Right lobe of liver (tissue), 6 donors: ENCODE measurements at places on chromosomes 13 and 19. TPM values are rescaled to one million over a fixed set of nuclear protein-coding genes. Genes with fewer than 3 reads are reported as not detected.

DNA sequence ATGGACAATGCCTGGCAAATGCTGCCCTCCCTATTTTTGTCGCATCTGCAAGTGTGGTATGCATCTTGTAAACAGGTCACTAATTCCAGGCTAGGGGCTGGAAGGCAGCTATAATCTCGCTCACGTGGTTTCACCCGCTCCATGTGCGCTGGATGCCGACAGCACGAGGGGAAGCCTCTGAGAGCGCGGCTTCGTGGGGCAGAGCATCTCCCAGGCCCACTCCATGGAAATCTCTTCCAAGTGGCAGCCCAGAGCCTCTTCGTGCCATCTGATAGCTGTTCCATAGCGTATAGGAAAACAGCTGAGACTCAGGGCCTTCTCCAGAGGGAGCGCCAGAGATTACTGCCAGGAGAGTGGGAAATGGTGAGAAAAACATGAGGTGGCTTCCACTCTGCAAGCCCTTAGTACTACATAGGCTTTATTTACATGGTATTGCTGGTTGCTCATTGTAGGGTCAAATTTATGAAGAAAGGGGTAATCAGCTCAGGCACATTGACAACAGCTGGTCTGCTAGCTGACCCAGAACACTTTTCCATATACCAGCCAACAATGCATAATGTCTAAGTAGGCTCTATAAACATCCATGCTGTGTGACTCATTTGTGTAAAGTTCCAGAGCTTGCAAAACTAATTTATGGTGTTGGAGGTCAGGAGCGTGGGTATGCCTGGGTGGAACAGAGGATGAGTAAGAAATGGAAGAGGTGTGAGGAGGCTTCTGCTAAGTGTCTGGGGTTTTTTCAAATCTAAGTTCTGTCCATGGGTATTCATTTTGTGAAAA, 165.2 kb downstream of the SHISA2 start:
- DNase-seq: no peak
- H3K4me3 ChIP-seq: no peak overlapping the region
- no peak overlapping the region for H3K27ac ChIP-seq
- H3K4me1 ChIP-seq: no peaks in the 10 kb centered on the region
- no peaks in the 10 kb centered on the region for H3K27me3 ChIP-seq

- no peaks in the 10 kb centered on the region for H3K27me3 ChIP-seq
- no peak overlapping the region for H3K27ac ChIP-seq
- no peak overlapping the region for H3K4me3 ChIP-seq
- no peaks in the 10 kb centered on the region for H3K4me1 ChIP-seq
These were observed 138.6 kb downstream of the MIPEP start for GRCh38 chr13:23750383-23751121.

DNA sequence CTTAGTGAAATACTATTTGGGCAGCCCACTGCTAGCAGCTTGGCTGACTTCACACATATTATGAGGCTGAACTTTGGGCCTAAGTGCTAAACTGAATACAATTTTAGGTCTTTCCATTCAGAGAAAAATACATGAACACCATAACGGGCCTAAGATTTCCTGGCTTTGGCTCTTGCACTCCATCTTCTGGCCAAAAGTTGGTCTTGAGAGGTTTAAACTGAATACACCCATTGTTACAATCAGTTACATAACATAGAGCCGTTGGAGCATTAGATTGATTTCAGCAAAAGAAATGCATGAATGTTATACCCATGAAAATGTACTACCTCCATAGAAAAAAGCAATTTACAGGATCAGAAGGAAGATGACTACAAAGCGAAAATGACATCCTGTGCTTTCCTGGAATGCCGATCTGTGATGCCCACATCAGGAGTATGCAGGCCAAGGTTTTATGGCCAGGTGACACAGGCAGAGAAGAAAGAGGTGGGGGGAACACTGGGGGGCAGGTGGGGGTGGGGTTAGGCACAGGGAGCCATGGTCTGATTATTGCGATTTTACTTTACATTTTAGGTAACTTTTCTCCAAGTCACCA, 11.1 kb upstream of the SHISA2 start:
- no peak for DNase-seq
- H3K4me3 ChIP-seq: no peak overlapping the region
- H3K27me3 ChIP-seq: no peaks in the 10 kb centered on the region
- H3K27ac ChIP-seq: no peak overlapping the region

DNA sequence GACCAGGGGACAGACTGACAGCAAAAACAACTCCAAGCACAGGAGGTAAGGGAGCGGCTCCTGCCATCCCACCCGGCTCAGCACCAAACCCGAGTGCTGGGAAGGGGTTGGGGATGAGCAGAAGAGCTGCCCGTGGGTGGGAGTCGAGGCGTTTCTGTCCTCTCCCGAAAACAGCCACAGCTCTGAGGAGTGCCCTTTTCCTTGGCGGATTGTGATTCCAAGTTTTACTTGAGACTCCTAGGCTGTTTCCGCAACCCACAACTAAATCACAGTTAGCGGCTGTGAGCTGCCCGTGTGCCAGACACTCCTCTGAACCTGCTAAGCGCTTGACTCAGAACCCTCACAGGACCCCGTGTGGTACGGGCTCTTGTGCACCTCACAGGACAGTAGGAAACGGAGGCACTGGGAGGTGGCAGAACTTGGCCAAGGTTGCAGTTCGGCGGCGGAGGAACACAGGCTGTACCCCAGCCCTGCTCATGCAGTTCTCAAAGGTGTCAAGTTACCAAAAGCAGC, 21.4 kb downstream of the CFAP97D2 start:
- no peaks in the 10 kb centered on the region for H3K4me1 ChIP-seq
- H3K4me3 ChIP-seq: no peak overlapping the region
- no peaks in the 10 kb centered on the region for H3K27me3 ChIP-seq
- no peak for DNase-seq
- no peaks in the 10 kb centered on the region for H3K36me3 ChIP-seq
- H3K27ac ChIP-seq: no peak overlapping the region

GRCh38 chr19:525029-525428, 6.5 kb upstream of the CDC34 start:
- no peak for DNase-seq
- no peak overlapping the region for H3K27ac ChIP-seq
- H3K4me3 ChIP-seq: no peak overlapping the region

GRCh38 chr19:48726556-48726955, 7.0 kb upstream of the MAMSTR start:
- no peak overlapping the region for H3K4me3 ChIP-seq
- no peaks in the 10 kb centered on the region for H3K27me3 ChIP-seq
- peak overlapping the region; percentile 64 for H3K27ac ChIP-seq
- DNase-seq: no peak
- H3K4me1 ChIP-seq: no peaks in the 10 kb centered on the region
- H3K36me3 ChIP-seq: no peaks in the 10 kb centered on the region

DNA sequence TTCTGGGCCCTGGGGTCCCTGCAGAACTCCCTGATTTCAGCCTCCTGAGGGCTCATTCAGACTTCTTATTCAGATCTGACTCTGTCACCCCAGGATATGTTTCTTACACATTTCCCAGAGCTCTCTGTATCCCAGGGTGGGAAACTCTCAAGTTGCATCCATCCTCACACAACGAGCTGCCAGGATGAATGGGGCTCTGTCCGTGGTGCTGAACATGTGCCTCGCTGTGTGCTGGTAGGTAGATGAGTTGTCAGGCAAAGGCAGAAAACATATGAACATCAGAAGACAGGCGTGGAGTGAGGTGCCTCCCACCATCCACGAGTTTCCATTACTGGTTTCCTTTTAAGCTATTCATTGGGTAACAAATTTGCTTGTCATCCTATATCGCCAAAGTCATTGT, 11.4 kb upstream of the IGFL1 start:
- no peak overlapping the region for H3K4me3 ChIP-seq
- DNase-seq: no peak
- no peaks in the 10 kb centered on the region for H3K36me3 ChIP-seq
- no peak overlapping the region for H3K27ac ChIP-seq
- H3K4me1 ChIP-seq: no peaks in the 10 kb centered on the region
- H3K27me3 ChIP-seq: no peaks in the 10 kb centered on the region

- DNase-seq: no peak
- H3K27me3 ChIP-seq: no peaks in the 10 kb centered on the region
These were observed 17.1 kb downstream of the RGL3 start for GRCh38 chr19:11401808-11402543.

Gene LYPD5
- 0.80 TPM for total RNA-seq

Gene RNF225
- not detected for total RNA-seq
